ENCODE measurements at places on chromosomes 2 and 18.

- no peak for DNase-seq
Observed at GRCh38 chr2:21535826-21536225, 412.1 kb downstream of the TDRD15 start.

DNA sequence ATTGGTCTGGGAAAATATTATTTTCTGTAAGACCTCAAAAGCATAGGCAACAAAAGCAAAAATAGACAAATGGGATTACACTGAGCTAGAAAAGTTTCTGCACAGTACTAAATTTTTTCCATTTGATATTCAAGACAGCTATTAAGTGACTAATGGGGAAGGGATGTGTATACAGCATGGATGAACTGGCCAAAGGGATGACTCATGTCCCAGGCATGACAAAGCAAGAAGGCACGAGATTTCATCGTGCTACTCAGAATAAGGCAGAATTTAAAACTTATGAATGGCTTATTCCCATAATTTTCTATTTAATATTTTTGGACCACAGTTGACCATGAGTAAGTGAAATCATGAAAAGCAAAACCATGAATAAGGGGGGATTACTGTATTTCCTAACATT is 1250.1 kb upstream of the GYPC start:
- DNase-seq: no peak

DNA sequence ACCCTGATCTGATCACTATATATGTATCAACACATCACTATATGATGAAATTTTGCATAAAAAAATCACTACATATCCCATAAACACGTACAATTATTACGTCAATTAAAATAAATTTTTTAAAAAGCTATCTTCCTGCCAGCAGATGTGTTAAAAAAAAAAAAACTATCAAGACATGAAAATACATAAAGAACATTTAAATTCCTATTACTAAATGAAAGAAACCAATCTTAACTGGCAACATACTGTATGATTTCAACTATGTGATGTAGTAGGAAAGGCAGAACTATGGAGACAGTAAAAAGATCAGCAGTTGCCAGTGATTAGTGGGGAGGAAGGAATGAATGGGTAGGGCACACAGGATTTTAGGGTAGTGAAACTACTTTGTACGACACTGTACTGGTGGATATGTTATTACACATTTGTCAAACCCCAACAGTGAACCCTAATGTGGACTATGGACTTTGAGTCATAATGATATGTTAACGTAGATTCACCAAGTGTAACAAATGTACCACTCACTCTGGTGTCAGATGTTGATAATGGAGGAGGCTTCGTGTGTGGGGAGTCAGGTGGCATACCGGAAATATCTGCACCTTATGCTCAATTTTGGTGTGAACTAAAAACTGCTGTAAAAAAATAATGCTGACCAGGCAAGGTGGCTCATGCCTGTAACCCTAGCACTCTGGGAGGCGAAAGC is 27.4 kb downstream of the USP34 start:
- DNase-seq: no peak

DNA sequence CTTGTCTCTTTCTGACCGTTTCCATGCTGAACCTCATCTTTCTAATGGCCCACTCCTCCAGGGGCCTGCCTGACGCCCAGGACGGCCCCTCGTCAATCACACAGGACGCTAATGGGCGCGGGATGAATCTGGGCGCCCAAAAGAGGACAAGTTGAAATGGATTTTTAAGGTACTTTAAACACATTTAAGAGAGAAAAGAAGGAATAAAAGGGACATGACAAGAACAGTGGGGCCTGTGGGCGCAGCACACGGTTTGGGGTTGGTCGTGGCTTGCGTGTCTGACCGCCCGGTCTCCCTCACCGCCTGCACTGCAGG is 607 bp upstream of the UBE2F start:
- no peak for DNase-seq

DNA sequence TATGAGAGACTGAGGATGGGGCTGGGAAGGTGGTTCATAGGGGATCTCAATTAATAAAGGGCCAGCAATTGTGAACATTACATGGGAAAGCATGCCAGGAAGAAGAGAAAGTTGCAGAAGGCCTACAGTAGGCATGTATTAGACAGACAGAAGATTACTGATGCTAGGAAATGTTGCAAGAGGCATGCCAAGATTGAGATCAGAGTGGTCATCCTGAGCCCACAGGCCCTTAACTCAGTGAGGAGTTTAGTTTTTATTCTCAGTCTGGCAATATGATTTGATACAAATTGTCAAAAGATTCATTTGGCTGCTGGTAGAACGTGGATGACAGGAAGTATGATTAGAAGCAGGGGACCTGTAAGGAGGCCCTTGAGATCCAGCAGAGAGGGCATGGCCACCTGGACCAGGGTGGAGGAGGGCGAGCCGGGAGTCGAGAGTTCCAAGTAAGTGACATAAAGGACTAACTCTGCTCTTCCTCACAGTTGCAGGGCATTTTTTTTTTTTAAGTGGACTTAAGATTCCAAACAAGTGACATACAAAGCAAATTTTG is 54.9 kb downstream of the EPHA4 start:
- DNase-seq: no peak

DNA sequence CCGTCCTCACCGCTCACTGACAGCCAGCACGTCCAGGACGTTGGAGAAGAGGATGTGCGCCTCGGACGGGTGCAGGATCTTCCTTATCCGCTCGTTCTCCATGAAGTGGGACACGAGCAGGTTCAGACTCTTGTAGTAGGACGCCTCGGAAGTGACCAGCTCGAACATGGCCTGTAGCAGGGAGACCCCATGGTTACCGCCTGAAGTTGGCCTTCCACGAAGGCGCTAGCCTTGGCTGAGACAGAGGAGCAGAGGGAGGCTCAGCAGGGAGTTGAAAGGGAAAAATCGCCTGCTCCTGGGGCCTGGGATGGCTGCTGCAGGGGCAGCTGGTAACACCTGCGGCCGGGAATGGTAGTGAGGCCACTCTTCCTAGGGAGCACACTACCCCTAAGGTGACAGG is 24.7 kb downstream of the SNORC start:
- DNase-seq: no peak

- no peak for DNase-seq
Observed at GRCh38 chr2:42138163-42139015, 30.8 kb upstream of the EML4 start.

DNA sequence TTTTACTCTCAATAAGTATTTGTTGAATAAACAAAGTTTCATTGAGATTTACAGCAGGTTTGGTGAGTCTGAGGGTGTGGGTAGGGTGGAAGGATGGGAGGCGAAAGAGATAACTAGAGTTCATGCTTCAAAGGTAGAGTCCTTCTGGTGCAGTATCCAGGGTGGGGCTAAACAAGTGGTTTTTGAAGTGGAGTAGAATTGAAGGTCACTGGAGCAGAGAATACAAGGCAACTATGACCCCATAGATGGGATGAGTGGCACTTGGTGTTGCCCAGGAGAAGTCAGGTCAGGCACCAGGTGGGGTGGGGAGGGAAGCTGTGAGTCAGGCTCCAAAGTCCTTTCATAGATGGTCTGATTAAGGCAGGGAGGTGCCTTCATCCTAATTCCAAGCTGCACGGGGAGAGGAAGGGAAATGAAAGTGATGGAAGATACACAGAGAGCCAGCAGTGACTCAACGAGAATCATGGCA is 6.6 kb upstream of the CAB39 start:
- DNase-seq: no peak

- no peak for DNase-seq
Observed at GRCh38 chr18:57333940-57334339, 18.4 kb upstream of the ST8SIA3 start.

GRCh38 chr18:78640246-78640995 is 339.2 kb upstream of the SALL3 start:
- no peak for DNase-seq

GRCh38 chr18:9916077-9916639 is 2.3 kb downstream of the VAPA start:
- DNase-seq: no peak

DNA sequence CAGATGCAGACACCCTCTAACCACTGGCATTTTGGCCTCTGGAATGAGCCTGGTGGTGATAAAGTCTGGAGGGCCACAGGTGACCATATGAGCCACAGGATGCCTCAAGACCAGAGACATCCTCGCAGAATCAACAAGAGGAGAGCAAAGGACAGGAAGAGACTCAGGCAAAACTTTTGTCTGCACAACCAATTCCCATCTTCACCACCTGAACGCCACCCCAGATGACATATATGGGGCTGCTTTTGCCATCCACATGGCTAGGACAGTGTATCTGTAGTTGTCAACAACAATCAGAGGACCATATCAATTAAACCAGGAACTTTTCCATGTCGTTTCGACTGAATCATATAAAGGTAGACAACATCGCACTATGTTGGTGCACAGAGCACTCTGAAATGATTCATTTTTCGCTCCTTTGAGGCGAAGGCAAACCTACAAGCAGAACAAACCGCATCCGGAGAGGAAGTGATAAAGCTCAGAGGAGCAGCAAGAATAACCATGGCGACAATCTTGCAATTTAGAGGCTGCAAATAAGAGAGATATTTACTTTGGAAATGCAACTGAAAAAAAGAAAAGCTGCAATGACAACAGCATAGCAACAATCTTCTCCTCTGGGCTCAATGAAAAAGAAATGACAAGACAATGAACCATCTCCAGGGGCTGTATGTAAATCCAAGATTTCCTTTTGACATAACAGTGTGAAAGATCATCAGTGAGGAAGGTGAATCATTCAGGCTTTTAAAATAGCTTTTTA is 204.5 kb downstream of the ARL4C start:
- no peak for DNase-seq

DNA sequence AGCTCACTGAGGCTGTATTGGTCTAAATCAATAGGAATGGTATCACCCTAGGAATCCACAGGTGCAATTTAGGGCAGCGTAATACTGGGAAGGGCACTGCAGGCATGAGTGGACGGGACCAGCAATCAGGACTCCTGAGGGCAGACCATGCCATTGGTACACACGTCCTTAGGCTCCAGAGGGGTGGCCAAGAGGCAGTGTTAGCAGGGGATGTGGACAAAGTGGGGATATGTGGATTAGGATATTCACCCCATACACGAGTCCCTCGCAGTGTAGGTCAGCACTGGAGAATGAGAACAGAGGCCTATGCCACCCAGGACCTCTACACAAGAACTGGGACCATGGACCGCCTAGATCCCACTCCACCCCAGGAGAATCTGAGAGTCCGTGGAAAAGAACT is 389.8 kb downstream of the BCL11A start:
- DNase-seq: no peak

DNA sequence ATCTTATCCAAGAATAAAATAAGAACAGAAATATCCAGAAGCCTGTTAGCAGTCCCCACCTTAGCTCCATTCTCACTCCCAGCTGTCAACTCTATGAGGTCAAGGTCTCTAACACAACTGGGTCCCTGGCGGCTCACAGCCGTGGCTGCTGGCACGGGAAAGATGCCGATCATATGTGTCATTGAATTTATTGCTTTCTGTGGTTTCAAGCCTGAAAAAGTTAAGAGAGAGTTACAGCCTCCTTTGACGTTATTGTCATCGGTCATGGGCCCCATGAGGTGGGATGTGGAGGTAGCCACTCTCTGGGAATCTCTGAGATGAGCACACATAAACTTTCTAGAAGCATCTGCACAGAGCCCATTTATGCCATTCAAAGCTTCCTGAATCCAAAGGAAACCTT is 28.7 kb upstream of the CABLES1 start:
- DNase-seq: no peak

- no peak for DNase-seq
Observed at GRCh38 chr18:56188529-56189275, 449.7 kb downstream of the TXNL1 start.

- DNase-seq: no peak
Observed at GRCh38 chr2:167293943-167294775, 405.9 kb downstream of the XIRP2 start.

DNA sequence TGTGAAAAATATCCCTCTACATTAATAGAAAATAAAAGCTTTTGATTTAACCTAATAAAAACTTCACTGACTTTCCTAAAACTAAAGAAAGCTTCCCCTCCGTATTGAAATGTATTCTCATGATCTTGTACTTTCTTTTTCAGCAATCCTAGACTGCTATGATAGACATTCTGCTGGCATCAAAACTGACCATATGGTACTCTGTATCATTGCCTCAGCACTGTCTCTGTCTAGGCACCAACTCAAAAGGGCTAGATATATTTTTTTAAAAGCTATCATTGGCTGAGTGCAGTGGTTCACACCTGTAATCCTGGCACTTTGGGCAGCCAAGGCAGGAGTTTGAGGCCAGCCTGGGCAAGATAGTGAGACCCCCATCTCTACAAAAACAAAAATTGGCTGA is 32.9 kb downstream of the CDKL4 start:
- DNase-seq: no peak

- DNase-seq: no peak
Observed at GRCh38 chr2:36339607-36340218, 15.9 kb upstream of the CRIM1 start.

- DNase-seq: no peak
Observed at GRCh38 chr2:2633017-2633416, 301.9 kb upstream of the MYT1L start.

DNA sequence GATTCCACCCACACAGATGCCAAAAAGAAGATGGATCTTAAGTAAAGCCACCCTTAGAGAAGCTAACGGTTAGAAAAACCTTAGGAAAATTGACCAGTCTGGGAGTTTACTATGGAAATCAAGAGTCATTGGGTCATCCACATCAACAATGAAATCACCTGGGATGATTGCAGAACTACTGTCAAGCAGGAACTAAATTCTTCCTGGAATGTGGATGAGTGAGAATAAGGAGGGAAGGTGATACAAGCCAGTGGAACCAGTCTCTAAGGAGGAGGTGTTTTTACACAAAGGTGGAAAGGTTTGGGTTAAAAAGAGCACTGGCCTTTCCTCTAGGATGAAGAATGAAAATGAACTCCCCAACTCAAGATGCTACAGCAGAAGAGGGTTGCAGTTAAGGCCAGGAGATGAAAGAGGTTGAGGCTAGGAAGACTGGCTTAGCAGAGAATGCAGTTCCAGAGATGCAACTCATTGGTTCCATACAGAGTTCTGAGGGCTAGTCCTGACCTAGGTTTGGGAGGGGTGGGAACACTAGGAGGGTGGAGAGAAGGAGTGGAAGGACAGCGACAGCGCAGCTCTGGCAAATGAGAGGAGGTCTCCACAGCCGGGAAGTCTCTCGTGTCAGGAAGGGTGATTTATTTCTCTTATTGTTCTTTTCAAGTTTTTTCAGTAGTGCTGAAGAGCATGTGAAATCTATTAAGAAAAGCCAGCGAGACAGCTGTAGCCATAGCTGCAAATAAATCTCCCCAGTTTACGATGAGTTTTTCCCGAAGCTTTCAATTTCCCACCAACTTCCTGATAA is 27.7 kb upstream of the KDM3A start:
- DNase-seq: no peak

- DNase-seq: no peak
Observed at GRCh38 chr2:106943468-106944200, 57.7 kb upstream of the ST6GAL2 start.

GRCh38 chr18:46400449-46400848 is 256.6 kb downstream of the LOXHD1 start:
- no peak for DNase-seq

- no peak for DNase-seq
Observed at GRCh38 chr2:189407281-189408209, 33.7 kb upstream of the WDR75 start.

- DNase-seq: no peak
Observed at GRCh38 chr2:1636791-1637415, 107.4 kb downstream of the PXDN start.

GRCh38 chr2:76748581-76749296 is 773.4 kb downstream of the LRRTM4 start:
- DNase-seq: no peak

GRCh38 chr18:30522288-30522929 is 520.1 kb downstream of the DSC3 start:
- DNase-seq: no peak
